T-helper 17 cell (primary cell): ENCODE measurements at places on chromosomes 16 and 17.

DNA sequence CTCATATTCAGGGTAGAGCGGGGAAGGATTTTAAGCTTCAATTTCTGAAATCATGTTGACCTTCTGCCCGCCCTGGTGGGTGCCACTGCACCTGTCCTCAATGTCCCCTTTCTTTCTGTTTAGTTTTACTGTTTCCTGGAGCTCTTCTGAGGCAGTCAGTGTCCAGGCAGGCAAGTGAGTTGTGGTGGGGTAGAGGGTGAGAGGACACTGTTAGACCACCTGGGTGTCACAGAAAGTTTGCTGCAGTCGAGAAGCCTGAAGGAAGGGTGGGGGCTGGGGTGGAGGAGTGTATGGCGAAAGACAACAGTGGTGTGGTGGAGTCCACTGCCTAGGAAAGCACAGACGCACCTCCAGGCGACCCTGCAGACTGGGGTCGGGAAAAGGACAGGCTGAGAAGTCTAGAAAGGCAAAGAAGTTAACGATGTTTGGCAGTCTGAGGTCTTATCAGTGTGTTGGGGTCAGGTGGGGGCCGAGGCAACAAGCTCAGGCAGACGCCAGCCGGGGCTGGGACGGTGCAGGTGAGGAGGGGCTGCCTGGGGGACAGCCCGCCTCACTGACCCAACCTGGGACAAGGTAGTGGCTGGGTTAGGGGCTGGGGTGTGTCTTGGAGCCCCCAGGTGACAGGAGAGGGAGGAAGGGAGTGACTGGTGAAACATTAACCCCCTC lies 23.3 kb upstream of the HOXB13 start:
- H3K36me3 ChIP-seq, result peaks cover 8% of the 10 kb centered on the region
- no peak for DNase-seq
- no peak overlapping the region for H3K27ac ChIP-seq
- no peak overlapping the region for H3K4me3 ChIP-seq
- peaks cover 82% of the 10 kb centered on the region for H3K27me3 ChIP-seq

DNA sequence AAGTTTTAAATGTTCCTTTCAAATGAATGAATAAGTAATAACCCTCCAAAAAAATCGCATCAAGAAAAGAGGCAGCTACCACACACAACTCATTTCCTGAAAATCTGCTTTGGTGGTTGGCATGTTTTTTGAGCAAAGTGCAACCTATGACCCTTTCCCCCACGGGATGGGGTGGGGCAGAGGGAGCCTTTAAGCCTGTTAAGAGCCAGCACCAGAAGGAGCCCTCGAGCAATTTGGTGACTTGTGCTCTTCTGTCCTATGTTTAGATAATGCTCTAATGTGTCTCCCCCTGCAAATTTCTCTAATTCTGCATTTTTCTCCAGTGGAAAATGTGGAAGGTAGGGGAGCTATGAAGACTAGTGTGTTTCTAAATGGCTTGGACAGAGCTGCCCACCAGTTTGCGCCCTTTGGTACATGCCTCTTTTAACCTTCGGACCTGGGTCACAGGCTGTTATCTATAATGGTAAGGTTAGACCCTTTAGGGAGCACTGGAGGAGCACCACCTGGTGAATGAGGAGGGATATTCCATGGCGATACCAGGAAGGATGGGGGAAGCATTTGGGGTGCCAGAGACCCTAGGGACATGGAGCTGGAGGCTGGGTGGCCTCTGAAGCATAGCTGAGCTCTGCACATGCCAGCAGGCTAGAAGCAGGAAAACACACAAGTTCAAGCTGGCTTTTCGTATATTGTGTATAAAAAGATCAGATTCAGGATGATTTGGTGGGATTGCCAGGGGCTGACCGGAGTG lies 1.6 kb downstream of the PYCARD start:
- no peak for DNase-seq
- no peaks in the 10 kb centered on the region for H3K27me3 ChIP-seq
- peak overlapping the region; percentile 93 for H3K4me3 ChIP-seq
- peaks cover 5% of the 10 kb centered on the region for H3K36me3 ChIP-seq
- peaks cover 41% of the 10 kb centered on the region for H3K4me1 ChIP-seq

DNA sequence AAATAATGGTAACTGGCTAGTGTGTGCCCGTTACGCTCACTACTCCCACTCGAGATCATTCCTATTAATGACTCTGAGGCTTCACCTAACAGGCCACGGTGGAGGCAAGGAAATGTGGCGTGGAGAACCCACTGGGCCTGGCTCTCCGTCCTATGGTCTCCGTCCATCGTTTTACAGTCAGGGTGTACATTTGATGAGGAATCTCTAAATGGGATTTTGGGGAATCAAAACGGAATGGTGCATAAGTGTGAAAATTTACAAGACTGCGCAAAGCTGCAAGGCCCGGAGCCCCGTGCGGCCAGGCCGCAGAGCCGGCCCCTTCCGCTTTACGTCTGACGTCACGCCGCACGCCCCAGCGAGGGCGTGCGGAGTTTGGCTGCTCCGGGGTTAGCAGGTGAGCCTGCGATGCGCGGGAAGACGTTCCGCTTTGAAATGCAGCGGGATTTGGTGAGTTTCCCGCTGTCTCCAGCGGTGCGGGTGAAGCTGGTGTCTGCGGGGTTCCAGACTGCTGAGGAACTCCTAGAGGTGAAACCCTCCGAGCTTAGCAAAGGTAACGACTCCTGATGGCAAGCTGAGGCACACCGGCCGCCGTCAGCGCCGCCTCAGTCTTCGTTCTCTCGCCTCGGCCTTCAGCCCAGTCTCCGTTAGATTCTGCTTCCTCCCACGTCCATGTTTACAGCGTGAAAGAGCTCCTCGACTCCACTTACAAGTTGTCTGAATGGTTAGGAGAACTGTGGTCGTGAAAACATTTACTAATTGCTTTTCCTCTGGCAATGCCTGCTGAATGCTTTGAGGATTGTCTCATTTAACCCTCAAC lies at the start of gene RAD51C:
Gene RAD51C (plus strand): TSS at position 364 of the 817 bp plus-strand sequence. CDS start 42 bp downstream, at position 406.
- no peaks in the 10 kb centered on the region for H3K36me3 ChIP-seq
- peak within 1 kb of the TSS; percentile 96 for H3K4me3 ChIP-seq
- H3K27ac ChIP-seq, result peak within 1 kb of the TSS; percentile 98
- DNase-seq, result peak; percentile 77
- peaks cover 23% of the 10 kb centered on the region for H3K4me1 ChIP-seq
- no peaks in the 10 kb centered on the region for H3K27me3 ChIP-seq

GRCh38 chr17:73614256-73614655 lies 30.0 kb downstream of the SDK2 start:
- no peak overlapping the region for H3K4me3 ChIP-seq
- no peak overlapping the region for H3K27ac ChIP-seq
- DNase-seq, result no peak

DNA sequence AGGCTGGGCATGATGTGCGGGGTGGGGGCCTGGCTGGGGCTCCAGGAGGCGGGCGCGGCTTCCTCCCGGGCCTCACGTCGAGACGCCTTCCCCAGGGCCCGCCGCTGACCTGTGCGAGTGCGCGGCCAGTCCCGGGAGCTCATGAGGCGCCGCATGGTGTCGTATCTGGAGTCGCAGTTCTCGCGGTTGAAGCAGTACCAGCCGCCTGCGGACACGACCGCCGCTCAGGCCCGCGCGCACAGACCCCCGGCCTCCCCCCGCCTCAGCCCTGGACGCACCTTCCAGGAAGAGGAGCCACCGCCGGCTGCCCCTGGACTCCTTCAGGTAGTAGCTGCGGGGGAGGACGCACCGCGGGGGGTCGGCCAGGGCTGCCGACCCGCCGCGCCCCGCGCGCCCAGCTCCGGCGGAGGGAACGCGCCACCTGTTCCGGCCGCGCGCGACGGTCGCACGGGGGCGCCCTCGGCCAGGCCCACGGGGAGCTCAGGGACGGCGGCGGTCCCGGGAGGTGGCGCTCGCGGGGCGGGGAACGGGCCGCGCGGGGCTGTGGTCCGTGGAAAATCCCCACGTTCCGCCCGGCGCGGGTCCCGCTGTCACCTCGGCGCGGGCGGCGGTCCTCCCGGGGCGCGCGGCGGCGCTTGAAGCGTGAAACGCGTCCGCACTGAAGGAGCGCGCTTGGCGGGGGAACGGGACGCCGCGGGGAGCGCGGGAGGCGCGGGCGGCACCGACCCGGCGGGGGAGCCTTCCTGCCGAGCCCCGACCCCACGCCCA lies 1.4 kb downstream of the NOTUM start:
- H3K36me3 ChIP-seq, result no peaks in the 10 kb centered on the region
- peak overlapping the region; percentile 75 for H3K4me3 ChIP-seq
- H3K27ac ChIP-seq, result no peak overlapping the region
- H3K4me1 ChIP-seq, result peaks cover 2% of the 10 kb centered on the region
- DNase-seq, result peak; percentile 91

DNA sequence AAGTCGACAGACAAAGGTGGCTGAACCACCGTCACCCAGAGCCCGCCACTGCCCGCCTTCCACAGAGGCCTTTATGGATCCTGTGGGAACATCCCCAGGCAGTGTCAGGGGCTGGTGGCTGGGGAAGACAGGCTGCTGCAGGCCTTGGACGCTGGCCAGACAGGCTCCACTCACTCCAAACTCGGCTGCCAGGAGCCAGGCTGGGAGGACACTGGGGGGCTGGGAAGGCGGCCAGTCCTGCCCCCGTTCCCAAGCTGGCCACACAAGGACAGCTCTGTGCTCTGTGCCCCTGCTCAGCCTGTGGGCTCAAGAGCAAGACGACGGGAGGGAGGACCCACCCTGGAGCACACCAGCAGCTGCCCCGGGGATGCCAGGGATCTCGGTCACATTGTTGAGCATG lies 7.6 kb upstream of the LCAT start:
- no peaks in the 10 kb centered on the region for H3K36me3 ChIP-seq
- no peak for DNase-seq
- H3K27ac ChIP-seq, result no peak overlapping the region
- no peak overlapping the region for H3K4me3 ChIP-seq

GRCh38 chr17:79034931-79035485 lies 11.0 kb downstream of the C1QTNF1 start:
- peaks cover 3% of the 10 kb centered on the region for H3K36me3 ChIP-seq
- no peak for DNase-seq
- H3K27me3 ChIP-seq, result peaks cover 27% of the 10 kb centered on the region
- H3K4me1 ChIP-seq, result peaks cover 3% of the 10 kb centered on the region
- no peak overlapping the region for H3K27ac ChIP-seq

DNA sequence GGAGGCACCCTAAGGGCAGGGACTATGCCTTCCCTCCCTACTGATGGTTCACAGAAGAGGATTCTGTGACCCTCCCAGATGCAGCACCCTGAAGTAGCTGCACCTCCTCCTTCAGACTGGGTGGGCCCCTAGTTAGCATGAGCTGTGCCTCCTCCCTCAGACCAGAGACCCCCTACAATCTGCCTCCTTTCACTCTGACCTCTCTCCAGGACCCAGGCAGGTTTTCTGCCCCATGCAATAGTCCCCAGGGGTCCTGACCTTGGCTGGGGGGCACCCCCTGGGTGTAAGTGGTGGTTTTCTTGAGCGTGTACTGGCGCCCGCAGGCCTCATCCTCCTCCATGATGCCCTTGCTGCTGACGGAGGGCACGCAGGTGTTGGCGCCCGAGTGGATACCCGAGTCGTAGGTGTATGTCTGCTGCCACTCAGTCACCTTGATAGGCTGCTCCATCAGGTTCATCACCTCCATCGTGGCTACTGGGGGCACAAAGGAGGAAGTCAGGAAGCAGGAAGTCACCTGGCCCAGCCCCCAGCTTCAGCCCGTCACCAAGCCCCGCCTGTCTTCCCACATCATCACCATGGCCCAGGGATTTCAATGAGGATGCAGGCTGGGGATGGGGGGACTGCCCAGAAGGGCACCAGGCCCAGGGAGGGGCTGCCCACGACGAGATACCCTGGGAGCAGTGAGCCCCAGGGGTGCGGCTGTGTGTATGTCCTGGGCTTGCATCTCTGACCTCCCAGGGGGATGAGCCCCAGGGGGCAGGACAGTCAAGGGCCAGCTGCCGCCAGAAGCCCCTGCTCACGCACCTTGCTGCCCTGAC lies 14.9 kb downstream of the JUP start:
- H3K36me3 ChIP-seq, result no peaks in the 10 kb centered on the region
- no peak overlapping the region for H3K27ac ChIP-seq
- H3K4me3 ChIP-seq, result no peak overlapping the region
- peaks cover 5% of the 10 kb centered on the region for H3K4me1 ChIP-seq

DNA sequence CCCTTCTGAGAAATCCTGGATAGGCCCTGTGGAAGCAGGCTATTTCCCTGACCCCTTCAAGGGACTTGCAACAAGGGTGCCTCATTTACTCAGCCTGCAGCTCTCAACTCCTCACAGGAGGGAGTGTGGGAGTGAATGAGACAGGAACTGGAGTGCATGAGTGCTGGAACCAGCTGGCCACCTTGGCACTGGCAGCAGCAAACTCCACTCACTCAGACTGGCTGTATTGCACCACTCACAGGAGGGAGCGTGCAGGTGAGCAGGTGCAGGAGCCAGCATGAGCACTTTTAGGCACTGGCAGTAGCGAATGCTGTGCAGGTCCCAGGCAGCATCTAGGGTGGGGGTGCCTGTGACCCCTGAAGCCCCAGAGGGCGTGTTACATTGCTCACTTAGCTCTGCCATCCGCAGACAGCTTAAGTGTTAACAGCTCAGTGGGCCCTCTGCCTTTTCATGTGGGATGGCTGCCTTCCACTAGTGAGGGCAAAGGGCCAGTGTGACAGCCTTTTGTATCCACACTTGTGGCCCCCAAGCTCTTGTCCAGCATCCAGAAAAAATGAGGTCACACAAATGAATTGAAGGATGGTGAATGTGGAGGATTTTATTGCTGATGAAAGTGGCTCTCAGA lies 11.0 kb upstream of the ZNHIT3 start:
- no peak overlapping the region for H3K27ac ChIP-seq
- DNase-seq, result no peak
- H3K4me1 ChIP-seq, result no peaks in the 10 kb centered on the region
- peaks cover 73% of the 10 kb centered on the region for H3K27me3 ChIP-seq

DNA sequence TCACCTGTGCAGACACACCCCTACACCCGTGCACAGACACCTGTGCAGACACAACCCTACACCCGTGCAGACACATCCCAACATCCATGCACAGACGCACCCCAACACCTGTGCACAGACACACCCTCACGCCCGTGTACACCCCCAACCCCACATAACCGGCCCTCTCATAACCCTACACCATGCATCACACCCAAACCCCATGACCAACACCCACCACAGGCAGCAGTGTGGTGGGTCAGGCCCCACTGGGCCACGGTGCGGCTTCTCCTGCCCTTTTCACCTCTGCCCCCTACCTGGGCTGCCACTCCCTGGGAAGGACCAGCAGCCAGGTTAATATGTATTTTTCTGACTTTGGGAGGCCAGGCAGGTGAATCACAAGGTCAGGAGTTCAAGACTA lies 4.2 kb upstream of the SLC16A3 start:
- H3K27ac ChIP-seq, result no peak overlapping the region
- H3K4me1 ChIP-seq, result peaks cover 10% of the 10 kb centered on the region
- no peaks in the 10 kb centered on the region for H3K27me3 ChIP-seq
- H3K36me3 ChIP-seq, result no peaks in the 10 kb centered on the region
- H3K4me3 ChIP-seq, result no peak overlapping the region
- no peak for DNase-seq
